H9 (cell line): ENCODE measurements at places on chromosomes 2 and 18. TPM values are rescaled to one million over a fixed set of nuclear protein-coding genes. Genes with fewer than 3 reads are reported as not detected.
A peak's percentile ranks its signal among the peaks of the same experiment; 100 is the strongest.

GRCh38 chr2:85760872-85761271, 7.1 kb downstream of the ATOH8 start:
- no peak for DNase-seq

DNA sequence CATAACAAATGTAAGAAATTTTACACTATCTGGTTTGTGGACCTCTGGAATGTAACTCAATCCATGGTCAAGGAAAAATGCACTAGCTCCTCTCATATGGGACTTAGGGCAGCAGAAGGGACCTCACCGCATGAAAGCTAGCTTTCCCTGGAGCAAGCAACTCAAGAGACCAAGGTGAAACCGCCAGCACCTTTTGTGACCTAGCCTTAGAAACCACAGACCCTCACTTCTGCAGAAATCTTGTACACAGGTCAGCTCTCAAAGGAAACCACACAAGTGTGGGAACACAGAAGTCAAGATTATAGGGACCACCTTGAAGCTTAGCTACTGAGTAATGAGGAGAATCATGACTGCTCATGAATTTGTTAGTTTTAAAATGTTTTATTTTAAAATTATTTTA, 222.5 kb downstream of the DLGAP1 start:
- DNase-seq: no peak

- no peak for DNase-seq
Measured at GRCh38 chr2:23323917-23324680, 60.9 kb upstream of the KLHL29 start.

DNA sequence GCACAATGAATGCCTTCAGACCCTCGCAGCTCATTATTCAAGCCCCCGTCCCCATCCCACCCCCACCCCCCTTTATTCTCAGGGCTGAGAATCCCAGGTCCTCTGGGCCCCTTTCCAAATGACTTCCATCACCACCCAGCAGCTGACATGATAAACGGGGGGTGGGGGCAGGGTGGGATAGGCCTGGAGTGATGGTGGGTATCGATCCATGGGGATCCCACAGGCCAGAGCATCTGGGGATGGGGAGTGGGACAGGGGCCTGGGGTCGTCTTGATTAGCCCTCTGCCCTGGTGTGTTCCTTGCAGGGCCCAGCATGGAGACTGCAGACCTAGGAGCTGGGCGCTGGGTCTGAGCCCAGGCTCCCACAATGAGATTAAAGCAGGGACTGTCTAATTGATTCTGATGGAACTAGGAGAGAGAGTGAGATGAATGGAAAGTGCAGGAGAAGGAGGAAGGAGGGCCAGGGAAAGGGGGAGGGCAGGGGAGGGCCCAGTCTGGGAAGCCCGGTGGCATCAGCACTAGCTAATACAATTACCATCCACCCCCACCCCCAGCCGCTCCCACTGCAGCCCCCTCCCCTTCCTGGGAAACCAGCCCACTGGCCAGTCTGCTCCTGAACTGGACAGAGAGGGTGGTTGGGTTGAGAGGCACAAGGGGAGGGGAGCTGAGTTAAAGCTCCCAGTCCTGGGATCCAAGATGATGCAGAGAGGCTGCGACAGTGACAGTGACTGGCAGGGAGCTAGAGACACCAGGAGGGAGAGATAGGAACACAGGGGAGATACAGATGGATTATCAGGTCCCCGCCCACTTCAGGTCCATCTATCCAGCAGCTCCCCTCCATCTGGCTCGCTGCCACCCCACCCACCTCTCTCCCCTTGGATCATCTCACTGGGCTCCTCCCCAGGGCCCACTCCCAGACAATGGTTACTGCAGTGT, 13.1 kb upstream of the TNS1 start:
- DNase-seq: no peak

- no peak for DNase-seq
Measured at GRCh38 chr2:130261099-130261498, 62.9 kb upstream of the TUBA3E start.

GRCh38 chr2:11788461-11789124, 42.2 kb downstream of the LPIN1 start:
- no peak for DNase-seq

DNA sequence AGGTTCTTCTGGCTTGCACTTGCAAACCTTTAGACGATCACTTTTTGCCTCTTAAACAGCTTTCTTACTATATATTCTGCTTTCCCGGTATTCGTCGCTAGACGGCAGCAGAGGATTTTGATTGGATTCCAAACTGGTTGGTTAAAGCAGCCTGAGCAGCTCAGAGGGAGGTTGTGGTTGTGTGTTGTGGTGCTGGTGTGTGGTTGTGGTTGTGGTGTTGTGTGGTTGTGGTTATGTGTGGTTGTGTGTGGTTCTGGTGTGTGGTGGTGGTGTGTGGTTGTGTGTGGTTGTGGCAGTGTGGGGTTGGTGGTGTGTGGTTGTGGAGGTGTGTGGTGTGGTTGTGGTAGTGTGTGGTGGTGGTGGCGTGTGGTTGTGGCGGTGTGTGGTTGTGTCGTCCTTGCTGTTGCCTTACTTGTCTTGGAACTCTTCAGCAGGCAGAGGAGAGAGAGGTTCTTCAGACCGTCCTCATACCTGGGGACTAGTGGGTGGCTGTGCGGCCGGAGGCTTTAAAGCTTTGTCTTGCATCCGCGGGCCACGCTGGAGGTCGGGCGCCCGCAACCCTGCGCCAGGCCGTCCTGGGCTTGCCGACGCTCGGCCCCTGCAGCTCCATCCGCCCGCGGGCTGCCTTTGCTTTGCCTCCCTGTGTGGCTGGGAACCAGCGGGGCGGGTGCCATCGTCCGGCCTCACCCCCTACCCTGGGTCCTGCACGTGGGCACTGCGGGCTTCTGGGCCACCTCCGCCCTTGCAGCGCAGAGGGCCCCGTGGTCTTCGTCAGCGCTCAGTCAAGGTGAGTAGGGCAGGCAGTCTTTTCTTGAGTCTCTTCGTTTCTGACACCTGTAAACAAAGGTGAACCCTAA, 190.8 kb downstream of the ARHGAP28 start:
- peak; percentile 80 for DNase-seq

GRCh38 chr18:6521803-6522418, 107.2 kb upstream of the L3MBTL4 start:
- DNase-seq: peak; percentile 73

DNA sequence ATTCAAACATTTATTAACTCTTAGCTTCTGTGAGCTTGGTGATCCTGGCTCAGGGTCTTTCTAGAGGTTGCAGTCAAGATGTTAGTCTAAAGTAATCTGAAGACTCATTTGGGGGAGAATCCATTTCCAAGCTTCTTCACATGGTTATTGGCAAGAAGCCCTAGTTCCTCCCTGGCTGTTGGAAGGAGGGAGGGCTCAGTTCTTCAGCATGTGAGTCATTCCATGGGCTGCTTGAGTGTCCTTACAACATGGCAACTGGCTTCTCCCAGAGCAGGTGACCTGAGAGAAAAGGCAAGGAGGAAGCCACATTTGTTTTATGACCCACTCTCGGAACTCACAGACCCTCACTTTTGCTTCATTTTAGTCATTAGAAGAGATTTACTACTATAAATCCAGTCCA, 10.6 kb upstream of the C2orf74 start:
- no peak for DNase-seq

DNA sequence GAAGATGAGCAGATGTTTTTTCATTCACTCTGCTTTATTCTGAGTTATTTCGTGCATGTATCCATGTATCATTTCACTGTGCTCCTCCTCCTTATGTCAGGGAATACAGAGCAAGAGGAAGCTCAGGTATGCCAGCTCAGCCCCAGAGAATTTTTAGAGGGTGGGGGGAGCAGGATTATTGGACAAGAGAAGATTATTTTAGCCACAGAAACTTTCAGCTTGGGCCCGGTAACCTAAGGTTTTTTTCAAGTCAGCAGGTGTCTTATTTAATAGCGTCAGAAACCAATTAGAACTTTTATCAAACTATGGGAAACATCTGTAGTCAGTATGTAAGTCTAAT, 232.9 kb upstream of the SIX3 start:
- no peak for DNase-seq

The NOSTRIN gene
- not detected in 2 replicates for total RNA-seq

The TET3 gene
- total RNA-seq: 21.8 and 24.7 TPM in 2 replicates

The KCNG2 gene
- total RNA-seq: 0.15 TPM in 1 of 2 replicates, not detected in the other
